ENCODE measurements at places on chromosomes 5 and 9. TPM values are rescaled to one million over a fixed set of nuclear protein-coding genes. Genes with fewer than 3 reads are reported as not detected.
A peak's percentile ranks its signal among the peaks of the same experiment; 100 is the strongest.

DNA sequence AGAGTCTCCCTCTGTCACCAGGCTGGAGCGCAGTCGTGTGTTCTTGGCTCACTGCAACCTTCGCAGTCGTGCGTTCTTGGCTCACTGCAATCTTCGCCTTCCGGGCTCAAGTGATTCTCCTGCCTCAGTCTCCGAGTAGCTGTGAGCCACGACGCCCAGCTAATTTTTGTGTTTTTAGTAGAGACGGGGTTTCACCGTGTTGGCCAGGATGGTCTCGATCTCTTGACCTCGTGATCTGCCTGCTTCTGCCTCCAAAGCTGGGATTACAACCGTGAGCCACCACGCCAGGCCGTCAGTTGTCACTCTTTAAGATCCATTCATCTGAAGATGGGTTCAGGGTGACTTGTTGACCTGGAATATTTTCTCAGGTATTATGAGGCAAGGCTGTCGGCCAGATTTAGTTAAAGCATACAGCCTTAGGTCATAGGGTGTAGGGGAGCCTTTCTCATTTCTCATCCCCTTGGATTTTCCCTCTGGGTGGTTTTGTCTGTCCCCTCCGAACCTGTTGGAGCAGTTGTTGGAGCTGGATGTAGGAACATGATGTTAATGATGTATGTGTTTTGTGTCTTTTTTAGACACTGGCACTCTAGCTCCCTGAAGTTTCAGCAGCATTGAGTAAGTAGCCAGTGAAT is 1.6 kb downstream of the SLC22A5 start:
- no peak for DNase-seq

- DNase-seq, result peak; percentile 67
Measured at GRCh38 chr5:116574367-116575325, at the start of gene SEMA6A. TSS of gene SEMA6A (minus strand) at chr5:116574823. CDS start at chr5:116504944, 69,879 bp downstream.

Gene PALM2AKAP2
- total RNA-seq, result 19.3 TPM

Gene ZMAT2
- 42.4 TPM for total RNA-seq

Gene C5orf58
- total RNA-seq, result not detected

Data from kidney epithelial cell (primary cell).